Chondrocyte (in vitro differentiated cells): ENCODE measurements at places on chromosomes 7 and 10. TPM values are rescaled to one million over a fixed set of nuclear protein-coding genes. Genes with fewer than 3 reads are reported as not detected.

Gene COL17A1
- total RNA-seq, result not detected in 3 replicates

DNA sequence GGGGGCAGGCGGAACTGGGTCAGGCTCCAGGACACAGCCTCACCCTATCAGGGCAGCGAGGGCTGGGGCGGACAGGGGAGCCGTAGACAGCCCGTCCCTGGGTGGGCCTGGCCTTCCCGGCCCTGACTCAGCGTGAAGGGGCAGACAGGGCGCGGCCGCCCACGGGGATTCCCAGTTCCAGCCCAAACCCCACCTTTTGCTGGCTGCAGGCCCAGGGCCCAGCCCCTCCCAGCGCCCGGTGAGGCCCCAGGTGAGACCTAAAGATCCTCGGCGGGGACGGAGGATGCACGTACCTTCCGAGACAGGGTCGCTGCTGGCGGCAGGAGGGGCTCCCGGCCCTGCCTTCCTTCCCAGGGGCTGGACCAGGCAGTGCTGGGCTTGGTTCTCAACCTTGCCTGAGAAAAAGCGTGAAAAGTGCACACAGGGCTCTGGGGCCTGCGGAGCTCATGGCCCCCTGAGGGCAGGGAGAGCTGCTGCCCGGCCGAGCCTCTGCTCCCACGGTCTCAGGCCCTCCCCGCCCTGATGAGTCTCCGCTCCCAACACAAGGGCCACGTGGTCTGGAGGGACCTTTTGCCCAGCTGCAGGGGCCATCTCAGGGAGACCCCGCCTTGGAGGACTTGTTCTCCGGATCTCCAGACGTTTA is 43.9 kb upstream of the DNAJB6 start:
- H3K27me3 ChIP-seq, result no peaks in the 10 kb centered on the region
- H3K36me3 ChIP-seq, result no peaks in the 10 kb centered on the region
- H3K4me1 ChIP-seq, result peaks cover 5% of the 10 kb centered on the region
- DNase-seq, result no peak
- no peak overlapping the region for H3K27ac ChIP-seq

Gene SPDYE6
- not detected in 3 replicates for total RNA-seq

GRCh38 chr10:98326621-98327027 is 58.6 kb upstream of the LOXL4 start:
- H3K4me3 ChIP-seq, result no peak overlapping the region
- no peak overlapping the region for H3K27ac ChIP-seq
- no peaks in the 10 kb centered on the region for H3K36me3 ChIP-seq
- DNase-seq, result no peak
- peaks cover 12% of the 10 kb centered on the region for H3K27me3 ChIP-seq
- H3K4me1 ChIP-seq, result peaks cover 15% of the 10 kb centered on the region

Gene POT1
- 12.9 to 26.0 TPM (median 14.2 TPM) in 3 replicates for total RNA-seq

Gene PLCE1
- total RNA-seq, result 9.9 to 14.7 TPM (median 10.6 TPM) in 3 replicates

DNA sequence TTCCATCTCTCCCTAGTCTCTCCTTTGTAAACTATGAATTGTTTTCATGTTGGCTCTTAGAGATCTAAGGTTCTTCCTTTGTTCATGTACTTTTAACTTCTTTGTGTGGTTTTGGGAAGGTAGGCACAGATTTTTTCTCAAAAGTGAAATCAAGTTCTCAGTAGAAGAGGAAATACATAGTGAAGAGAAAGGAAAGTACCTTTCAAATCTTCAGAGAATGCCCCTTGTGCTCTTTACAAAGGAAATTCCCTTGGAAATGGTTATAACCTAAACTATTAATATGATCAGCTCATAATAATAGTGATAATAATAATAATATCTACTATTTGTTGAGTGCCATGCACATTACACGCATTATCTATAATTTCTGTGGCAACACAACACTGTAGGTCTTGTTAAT is 318.5 kb downstream of the PRPF18 start:
- H3K4me3 ChIP-seq, result no peak overlapping the region
- peaks cover 21% of the 10 kb centered on the region for H3K4me1 ChIP-seq
- peaks cover 29% of the 10 kb centered on the region for H3K36me3 ChIP-seq
- H3K27me3 ChIP-seq, result no peaks in the 10 kb centered on the region
- H3K27ac ChIP-seq, result no peak overlapping the region

DNA sequence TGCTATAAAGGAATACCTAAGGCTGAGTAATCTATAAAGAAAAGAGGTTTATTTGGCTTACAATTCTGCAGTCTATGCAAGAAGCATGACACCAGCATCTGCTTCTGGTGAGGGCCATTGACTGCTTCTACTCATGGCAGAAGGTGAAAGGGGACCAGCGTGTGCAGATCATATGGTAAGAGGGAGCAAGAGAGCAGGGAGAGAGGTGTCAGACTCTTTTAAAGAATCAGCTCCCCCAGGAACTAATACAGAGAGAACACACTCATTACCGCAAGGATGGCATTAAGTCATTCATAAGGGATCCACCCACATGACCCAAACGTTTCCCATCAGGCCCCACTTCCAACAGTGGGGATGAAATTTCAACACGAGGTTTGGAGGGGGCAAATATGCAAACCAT is 3.5 kb upstream of the COL28A1 start:
- H3K27ac ChIP-seq, result no peak overlapping the region
- no peak overlapping the region for H3K4me3 ChIP-seq
- peaks cover 8% of the 10 kb centered on the region for H3K4me1 ChIP-seq
- no peak for DNase-seq
- no peaks in the 10 kb centered on the region for H3K27me3 ChIP-seq

Gene HOXA10
- total RNA-seq, result 0.12 to 0.21 TPM in 2 of 3 replicates, not detected in the other

Gene CLDN3
- 0.32 TPM in 1 of 3 replicates, not detected in the others for total RNA-seq

Gene CDC14C
- not detected in 3 replicates for total RNA-seq

Gene HECW1
- 0.65 to 1.9 TPM (median 1.5 TPM) in 3 replicates for total RNA-seq

GRCh38 chr10:69344591-69345252 is 66.4 kb downstream of the HK1 start:
- H3K27ac ChIP-seq, result no peak overlapping the region
- peaks cover 40% of the 10 kb centered on the region for H3K4me1 ChIP-seq
- no peak overlapping the region for H3K4me3 ChIP-seq
- no peaks in the 10 kb centered on the region for H3K27me3 ChIP-seq
- H3K36me3 ChIP-seq, result peaks cover 14% of the 10 kb centered on the region
- DNase-seq, result no peak

Gene ERVW-1
- not detected in 3 replicates for total RNA-seq

Gene SHH
- total RNA-seq, result not detected in 3 replicates

GRCh38 chr7:157474685-157475084 is 137.9 kb downstream of the DNAJB6 start:
- H3K4me3 ChIP-seq, result no peak overlapping the region
- H3K27ac ChIP-seq, result no peak overlapping the region
- no peak for DNase-seq
- no peaks in the 10 kb centered on the region for H3K4me1 ChIP-seq

DNA sequence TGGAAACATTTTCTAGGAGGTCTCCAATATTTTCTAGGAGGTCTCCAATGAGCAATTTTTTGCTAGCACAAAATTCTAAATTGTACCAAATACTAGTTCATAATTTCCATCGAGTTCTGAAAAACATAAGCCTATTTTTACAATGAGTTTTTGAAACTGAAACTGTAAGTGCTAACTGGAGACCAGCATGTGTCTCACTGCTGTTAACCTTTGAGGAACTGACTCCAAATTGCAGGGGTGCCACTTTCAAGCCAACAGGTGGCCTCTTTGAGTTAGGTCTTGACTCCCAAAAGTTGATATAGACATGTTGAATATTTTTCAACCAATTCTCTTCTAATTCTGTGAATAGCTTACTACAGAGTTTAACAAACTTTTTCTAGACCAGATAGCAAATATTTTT is 58.8 kb downstream of the CAV1 start:
- peak overlapping the region; percentile 100 for H3K27ac ChIP-seq
- no peak overlapping the region for H3K4me3 ChIP-seq
- H3K4me1 ChIP-seq, result peaks cover 63% of the 10 kb centered on the region
- DNase-seq, result no peak

GRCh38 chr7:151013733-151014497 is 10.4 kb downstream of the ATG9B start:
- no peak for DNase-seq
- H3K36me3 ChIP-seq, result no peaks in the 10 kb centered on the region
- no peak overlapping the region for H3K27ac ChIP-seq
- H3K4me1 ChIP-seq, result peaks cover 22% of the 10 kb centered on the region
- peaks cover 23% of the 10 kb centered on the region for H3K27me3 ChIP-seq

- H3K36me3 ChIP-seq, result no peaks in the 10 kb centered on the region
- H3K4me1 ChIP-seq, result peaks cover 30% of the 10 kb centered on the region
- H3K27me3 ChIP-seq, result peaks cover 18% of the 10 kb centered on the region
- H3K27ac ChIP-seq, result no peak overlapping the region
Observed at GRCh38 chr10:29317027-29317420, 28.2 kb downstream of the LYZL1 start.

Gene SCART1
- total RNA-seq, result 2.2 to 6.6 TPM (median 2.4 TPM) in 3 replicates

DNA sequence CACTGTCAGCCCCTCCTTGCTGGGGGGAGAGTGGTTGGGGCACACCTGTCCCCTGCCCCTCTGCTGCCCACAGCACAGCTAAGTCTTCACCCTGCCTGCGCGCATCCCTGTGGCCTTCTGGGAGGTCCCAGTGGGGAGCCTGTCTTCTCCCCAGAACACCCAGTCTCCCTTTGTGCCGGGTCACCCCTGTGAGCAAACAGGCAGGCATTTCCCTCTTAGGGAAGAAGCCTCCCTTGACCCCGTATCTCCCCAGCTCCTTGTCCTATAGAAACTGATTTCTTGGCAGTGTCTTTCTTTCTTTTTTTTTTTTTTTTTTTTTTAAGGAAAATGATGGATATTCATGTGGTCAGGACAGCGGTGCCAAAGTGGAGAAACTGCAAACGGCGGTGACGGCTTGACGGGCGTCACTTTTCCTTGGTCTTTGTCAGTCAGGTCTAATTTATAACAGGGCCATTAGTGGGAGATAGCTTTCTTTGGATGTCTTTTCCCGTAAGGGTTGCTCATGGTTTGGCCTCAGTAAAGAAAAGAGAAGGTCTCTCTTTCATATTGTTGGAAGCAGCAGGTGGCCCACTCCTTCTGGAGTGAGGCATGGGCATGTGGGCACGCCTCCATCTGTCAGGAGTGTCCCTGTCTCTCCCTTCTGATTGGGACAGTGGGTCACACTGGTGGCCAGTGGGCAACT is 115.3 kb downstream of the NKX6-2 start:
- DNase-seq, result peak; percentile 9
- no peak overlapping the region for H3K4me3 ChIP-seq
- peaks cover 4% of the 10 kb centered on the region for H3K36me3 ChIP-seq
- peaks cover 32% of the 10 kb centered on the region for H3K4me1 ChIP-seq
- no peaks in the 10 kb centered on the region for H3K27me3 ChIP-seq

DNA sequence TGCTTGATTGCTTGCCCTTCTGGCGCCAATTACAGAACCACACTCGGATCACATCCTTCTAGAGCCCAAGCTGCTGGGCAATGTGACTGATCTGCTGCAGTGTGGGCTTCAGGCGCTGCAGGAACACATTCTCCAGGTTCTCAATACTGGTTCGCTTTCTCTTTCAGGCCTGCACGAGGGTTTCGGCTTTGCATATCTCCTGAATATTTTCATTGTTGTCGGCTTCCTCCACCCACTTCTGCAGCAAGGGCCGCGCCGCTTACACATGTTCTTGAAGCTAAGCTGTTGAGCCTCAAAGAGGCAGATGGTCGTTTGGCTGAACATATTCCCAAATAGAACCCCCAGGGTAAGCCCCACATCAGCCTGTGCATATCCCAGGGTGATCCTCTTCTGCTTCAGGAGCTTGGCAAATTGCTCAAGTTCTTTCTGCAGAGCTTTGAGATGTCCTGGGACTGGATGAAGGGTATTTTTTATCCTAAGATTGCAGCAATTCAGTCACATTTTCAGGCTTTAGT is 64.6 kb downstream of the HERC4 start:
- H3K36me3 ChIP-seq, result peaks cover 27% of the 10 kb centered on the region
- no peaks in the 10 kb centered on the region for H3K4me1 ChIP-seq
- DNase-seq, result no peak
- no peak overlapping the region for H3K27ac ChIP-seq
- no peak overlapping the region for H3K4me3 ChIP-seq

- peaks cover 3% of the 10 kb centered on the region for H3K4me1 ChIP-seq
- peaks cover 81% of the 10 kb centered on the region for H3K27me3 ChIP-seq
- no peaks in the 10 kb centered on the region for H3K36me3 ChIP-seq
- no peak overlapping the region for H3K27ac ChIP-seq
- no peak for DNase-seq
- H3K4me3 ChIP-seq, result no peak overlapping the region
Observed at GRCh38 chr10:23197416-23197861, 5.3 kb downstream of the PTF1A start.

Gene GHRHR
- not detected in 3 replicates for total RNA-seq

DNA sequence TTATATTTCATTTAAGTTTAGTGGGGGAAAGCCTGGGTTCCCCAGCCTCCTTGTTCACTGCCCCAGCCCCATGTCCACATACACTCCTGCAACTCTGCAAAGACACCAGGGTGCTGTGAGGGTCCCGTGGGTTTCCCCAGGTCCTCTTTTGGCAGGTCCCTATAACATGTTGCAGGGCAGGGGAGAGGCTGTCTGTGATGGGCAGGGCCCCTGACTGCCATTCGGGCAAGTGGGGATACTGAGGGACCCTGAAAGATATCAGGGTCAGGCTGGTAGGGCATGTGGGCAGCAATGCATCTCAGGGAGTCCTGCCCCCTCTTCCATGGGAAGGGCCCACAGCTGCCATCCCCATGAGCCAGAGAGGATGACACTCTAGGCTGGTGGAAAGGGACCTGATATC is 28.4 kb downstream of the RASGEF1A start:
- H3K27me3 ChIP-seq, result peaks cover 32% of the 10 kb centered on the region
- DNase-seq, result peak; percentile 35
- no peak overlapping the region for H3K4me3 ChIP-seq
- H3K4me1 ChIP-seq, result no peaks in the 10 kb centered on the region
- peaks cover 5% of the 10 kb centered on the region for H3K36me3 ChIP-seq
- no peak overlapping the region for H3K27ac ChIP-seq
